Tibial artery (tissue), 4 donors: ENCODE measurements at places on chromosomes 7 and 10.
A peak's percentile ranks its signal among the peaks of the same experiment; 100 is the strongest.

GRCh38 chr10:24381235-24382010, 172.5 kb downstream of the KIAA1217 start:
- DNase-seq = no peak
- no peaks in the 10 kb centered on the region for H3K36me3 ChIP-seq
- no peaks in the 10 kb centered on the region for H3K27me3 ChIP-seq
- H3K4me3 ChIP-seq = no peak overlapping the region

DNA sequence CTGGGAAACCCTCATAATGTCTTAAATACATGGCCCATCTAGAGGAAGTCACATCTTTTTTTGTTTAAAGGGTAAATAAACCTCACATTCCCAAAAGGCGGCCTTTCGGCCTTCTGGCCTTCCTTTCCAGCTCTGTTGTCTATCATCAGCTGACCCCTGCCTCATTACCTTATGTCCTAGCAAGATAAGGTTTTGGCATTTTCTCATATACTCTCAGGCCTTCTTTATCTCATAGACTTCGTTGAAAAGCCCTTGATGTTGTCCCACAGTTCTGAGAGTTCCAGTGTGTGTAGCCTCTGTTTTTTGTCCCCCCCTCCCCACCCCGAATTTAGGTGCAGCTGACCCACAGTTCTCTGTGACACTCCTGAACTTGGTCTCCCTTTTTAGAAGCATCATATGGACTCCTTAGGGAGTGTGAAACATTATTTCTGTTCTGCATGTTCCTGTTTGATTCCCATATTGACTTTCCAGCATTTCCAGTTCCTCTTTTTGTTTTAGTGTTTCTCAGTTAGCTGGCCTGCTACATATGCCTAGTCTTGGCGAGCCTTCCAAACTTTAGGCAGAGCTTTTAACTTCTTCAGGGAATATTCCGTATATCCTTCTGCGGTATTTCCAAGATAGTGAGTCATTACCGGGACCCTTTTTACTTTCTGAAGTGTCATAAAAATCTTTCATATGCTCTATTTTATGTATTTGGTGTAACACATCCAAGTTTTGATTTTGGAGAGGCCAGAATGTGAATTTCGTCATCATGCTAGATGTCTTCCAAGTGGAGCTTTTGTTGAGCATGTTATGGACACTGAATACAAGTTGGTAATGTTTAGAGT, 138.5 kb downstream of the LRRC4 start:
- H3K4me1 ChIP-seq = peaks cover 10% of the 10 kb centered on the region
- H3K27me3 ChIP-seq = no peaks in the 10 kb centered on the region
- H3K4me3 ChIP-seq = no peak overlapping the region
- H3K36me3 ChIP-seq = peaks cover 14% of the 10 kb centered on the region

- DNase-seq = peak; percentile 65
- no peaks in the 10 kb centered on the region for H3K36me3 ChIP-seq
- H3K27ac ChIP-seq = no peak overlapping the region
- peaks cover 8% of the 10 kb centered on the region for H3K4me1 ChIP-seq
Observed at GRCh38 chr10:8331896-8332729, 277.6 kb downstream of the GATA3 start.

GRCh38 chr7:42017349-42017986, 219.5 kb downstream of the GLI3 start:
- no peaks in the 10 kb centered on the region for H3K27me3 ChIP-seq
- DNase-seq = no peak

DNA sequence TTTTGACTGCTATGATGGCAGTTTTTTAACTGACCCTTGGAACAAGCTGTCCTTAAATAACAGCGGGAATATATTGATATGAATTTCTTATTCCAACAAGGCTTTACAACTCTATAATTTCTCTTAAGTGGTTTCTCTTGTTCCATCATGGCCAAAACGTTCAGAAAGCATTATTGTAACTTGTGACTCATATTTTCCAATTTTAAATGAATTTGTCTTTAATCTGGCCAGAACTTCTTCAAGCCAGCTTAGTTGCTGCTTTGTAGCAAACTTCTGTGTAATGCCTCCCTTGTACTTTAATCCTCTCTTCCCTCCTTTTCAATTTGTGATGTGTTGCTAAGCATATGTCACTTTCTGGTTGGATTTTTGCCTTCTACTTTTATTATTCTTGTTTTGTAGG, 271.9 kb downstream of the KIF20B start:
- H3K27ac ChIP-seq = no peak overlapping the region
- H3K27me3 ChIP-seq = no peaks in the 10 kb centered on the region
- H3K4me3 ChIP-seq = no peak overlapping the region
- DNase-seq = no peak
- no peaks in the 10 kb centered on the region for H3K36me3 ChIP-seq
- H3K4me1 ChIP-seq = no peaks in the 10 kb centered on the region

DNA sequence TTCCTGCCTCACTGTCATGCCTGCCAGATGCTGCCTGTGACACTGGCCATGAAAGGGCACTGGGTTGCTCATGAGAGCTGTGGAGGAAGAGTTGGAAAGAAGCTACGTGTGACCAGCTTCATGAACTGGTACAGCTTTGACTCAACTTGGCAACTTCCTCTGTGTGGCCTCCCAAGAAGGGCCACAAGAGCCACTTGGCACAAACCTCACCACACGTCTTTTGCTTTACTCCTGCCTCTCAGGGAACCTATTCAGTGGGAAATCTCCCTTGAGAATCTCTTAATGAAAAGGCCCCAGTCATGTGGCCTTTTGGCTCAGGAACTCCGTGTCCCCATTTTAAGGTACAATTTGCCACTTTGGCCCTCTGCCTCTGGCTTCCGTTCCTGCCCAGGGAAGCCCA, 54.5 kb downstream of the FRMD4A start:
- no peak for DNase-seq
- H3K36me3 ChIP-seq = no peaks in the 10 kb centered on the region
- peaks cover 5% of the 10 kb centered on the region for H3K27me3 ChIP-seq
- H3K4me1 ChIP-seq = no peaks in the 10 kb centered on the region

DNA sequence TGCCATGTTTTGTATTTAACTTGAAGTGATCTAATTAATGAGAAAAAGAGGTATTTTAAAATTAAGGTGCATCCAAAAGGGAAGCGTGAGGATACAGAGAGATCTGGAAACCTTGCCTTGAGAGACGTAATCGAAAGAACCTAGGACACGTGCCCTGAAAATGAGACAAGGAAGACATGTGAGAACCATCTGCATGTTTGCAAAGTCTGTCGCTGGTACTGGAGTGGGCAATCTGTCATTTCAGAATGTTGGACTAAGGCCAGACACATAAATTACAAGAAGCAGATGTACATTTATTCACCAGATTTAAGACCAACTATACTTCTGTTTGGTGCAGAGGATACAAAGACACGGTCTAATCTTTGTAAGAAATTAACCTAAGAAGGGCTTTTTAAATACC, 9.2 kb downstream of the AGR2 start:
- no peak overlapping the region for H3K27ac ChIP-seq
- DNase-seq = no peak
- no peak overlapping the region for H3K4me3 ChIP-seq
- no peaks in the 10 kb centered on the region for H3K36me3 ChIP-seq

GRCh38 chr7:4208586-4208985, 473.5 kb upstream of the FOXK1 start:
- H3K36me3 ChIP-seq = peaks cover 17% of the 10 kb centered on the region
- no peak for DNase-seq
- no peak overlapping the region for H3K27ac ChIP-seq
- H3K27me3 ChIP-seq = no peaks in the 10 kb centered on the region
- H3K4me3 ChIP-seq = no peak overlapping the region

DNA sequence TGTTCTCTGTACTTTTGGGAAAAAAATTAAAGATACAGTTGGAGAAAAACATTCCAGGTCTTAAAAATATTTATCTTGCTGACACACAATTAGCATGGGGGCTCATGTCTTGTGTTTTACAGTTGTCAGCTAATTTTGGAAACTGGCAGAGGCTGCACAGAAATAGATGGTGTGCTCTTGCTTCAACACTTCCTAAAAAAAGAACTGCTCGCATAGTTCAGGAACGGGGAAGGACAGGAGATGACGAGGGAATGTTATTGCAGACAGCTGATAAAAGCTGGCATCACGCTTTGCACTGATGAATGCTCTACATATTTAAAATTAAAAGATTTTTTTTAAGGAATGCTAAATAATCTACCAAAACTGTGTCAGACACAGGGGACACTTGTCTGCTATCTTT, 103.5 kb upstream of the CELF2 start:
- H3K27me3 ChIP-seq = no peaks in the 10 kb centered on the region
- DNase-seq = no peak
- no peak overlapping the region for H3K4me3 ChIP-seq
- peaks cover 34% of the 10 kb centered on the region for H3K4me1 ChIP-seq
- no peaks in the 10 kb centered on the region for H3K36me3 ChIP-seq

DNA sequence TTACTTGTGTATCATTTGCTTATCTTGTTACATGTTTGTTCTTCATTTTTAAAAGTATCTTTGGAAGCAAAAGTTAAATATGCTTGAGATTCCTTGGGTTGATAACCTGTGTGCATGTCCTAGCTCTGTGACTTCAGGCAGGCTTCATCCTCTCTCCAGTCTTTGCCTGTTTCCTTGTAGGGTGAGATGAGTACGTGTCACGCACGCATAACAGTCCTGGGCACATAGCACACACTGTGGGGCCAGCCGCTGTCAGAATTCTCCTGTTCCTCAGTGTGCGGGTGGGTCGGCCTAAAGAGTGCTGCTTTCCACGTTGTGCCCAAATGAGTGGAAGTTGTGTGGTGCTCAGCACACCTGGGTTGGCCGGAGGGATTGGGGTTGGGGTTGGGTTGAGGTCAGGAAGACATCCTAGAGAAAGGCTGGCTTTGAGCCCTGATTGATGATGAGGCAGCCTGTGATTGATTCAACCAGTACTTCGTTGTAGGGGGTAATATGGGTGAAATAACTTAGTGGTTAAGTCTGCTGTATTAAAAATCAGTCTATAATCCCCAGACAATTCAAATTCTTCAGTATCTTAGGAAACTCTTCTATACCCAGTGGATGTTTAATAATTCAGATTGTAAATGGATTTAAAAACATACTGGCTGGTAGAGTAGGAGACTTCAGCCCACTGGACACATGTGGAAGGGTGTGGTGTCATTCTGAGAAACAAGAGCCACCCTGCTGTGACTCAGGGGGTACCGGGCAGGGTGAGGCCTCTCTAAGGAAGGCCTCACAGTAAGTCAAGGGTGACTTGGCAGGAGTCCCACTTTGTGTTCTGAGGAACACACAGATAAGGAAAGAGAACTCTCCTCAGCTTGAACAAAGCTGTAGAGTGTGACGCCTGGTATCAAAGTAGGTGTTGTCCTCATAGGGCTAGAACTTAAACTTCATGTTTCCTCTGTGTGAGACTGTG, 54.8 kb downstream of the DAGLB start:
- peaks cover 53% of the 10 kb centered on the region for H3K36me3 ChIP-seq
- no peak overlapping the region for H3K27ac ChIP-seq
- peaks cover 37% of the 10 kb centered on the region for H3K4me1 ChIP-seq
- no peaks in the 10 kb centered on the region for H3K27me3 ChIP-seq
- no peak for DNase-seq

- DNase-seq = peak; percentile 72
- H3K27me3 ChIP-seq = no peaks in the 10 kb centered on the region
- H3K4me1 ChIP-seq = no peaks in the 10 kb centered on the region
- H3K27ac ChIP-seq = peak overlapping the region; percentile 15
- H3K4me3 ChIP-seq = no peak overlapping the region
- peaks cover 24% of the 10 kb centered on the region for H3K36me3 ChIP-seq
Observed at GRCh38 chr7:6160191-6160623, 112.2 kb downstream of the CYTH3 start.

DNA sequence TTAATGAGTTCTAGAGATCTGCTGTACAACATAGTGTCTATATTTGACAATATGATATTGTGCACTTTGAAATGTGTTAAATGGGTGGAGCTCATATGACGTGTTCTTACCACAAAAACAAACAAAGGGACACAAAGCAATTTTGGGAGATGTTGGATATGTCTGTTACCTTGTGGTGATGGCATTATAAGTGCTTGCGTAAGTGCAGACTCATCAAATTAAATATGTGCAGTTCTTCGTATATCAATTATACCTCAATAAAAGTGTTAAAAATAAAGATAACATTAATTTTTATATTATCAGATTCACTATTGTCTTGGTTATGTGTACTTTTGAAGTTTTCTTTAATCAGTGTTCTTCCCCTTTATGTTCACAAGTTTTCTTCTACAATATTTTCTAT, 372.9 kb upstream of the COBL start:
- no peaks in the 10 kb centered on the region for H3K27me3 ChIP-seq
- no peak overlapping the region for H3K4me3 ChIP-seq
- H3K36me3 ChIP-seq = no peaks in the 10 kb centered on the region
- H3K27ac ChIP-seq = no peak overlapping the region
- DNase-seq = no peak
- H3K4me1 ChIP-seq = no peaks in the 10 kb centered on the region

GRCh38 chr7:131546583-131547141, 9.8 kb downstream of the PODXL start:
- H3K4me3 ChIP-seq = no peak overlapping the region
- H3K4me1 ChIP-seq = peaks cover 4% of the 10 kb centered on the region
- no peak overlapping the region for H3K27ac ChIP-seq

DNA sequence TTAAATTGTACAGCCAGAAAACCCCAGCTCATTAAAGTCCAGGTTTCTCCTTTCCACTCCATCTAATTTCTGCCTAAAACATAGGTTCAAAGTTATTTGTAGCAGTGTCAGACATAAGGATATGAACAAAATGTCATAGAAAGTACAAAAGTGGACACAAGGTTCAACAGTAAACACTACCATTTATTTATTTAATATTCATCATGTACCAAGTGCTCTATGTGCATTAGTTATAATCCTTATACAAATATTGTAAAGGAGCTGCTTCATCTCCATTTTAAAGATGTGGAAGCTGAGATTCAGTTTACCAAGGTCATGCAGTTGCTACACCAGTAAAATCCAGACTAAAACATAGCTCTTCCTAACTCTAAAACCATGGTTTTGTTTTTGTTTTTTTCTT, 52.0 kb upstream of the CDK1 start:
- H3K4me3 ChIP-seq = no peak overlapping the region
- no peaks in the 10 kb centered on the region for H3K4me1 ChIP-seq
- DNase-seq = no peak
- H3K27me3 ChIP-seq = no peaks in the 10 kb centered on the region
- H3K36me3 ChIP-seq = no peaks in the 10 kb centered on the region

DNA sequence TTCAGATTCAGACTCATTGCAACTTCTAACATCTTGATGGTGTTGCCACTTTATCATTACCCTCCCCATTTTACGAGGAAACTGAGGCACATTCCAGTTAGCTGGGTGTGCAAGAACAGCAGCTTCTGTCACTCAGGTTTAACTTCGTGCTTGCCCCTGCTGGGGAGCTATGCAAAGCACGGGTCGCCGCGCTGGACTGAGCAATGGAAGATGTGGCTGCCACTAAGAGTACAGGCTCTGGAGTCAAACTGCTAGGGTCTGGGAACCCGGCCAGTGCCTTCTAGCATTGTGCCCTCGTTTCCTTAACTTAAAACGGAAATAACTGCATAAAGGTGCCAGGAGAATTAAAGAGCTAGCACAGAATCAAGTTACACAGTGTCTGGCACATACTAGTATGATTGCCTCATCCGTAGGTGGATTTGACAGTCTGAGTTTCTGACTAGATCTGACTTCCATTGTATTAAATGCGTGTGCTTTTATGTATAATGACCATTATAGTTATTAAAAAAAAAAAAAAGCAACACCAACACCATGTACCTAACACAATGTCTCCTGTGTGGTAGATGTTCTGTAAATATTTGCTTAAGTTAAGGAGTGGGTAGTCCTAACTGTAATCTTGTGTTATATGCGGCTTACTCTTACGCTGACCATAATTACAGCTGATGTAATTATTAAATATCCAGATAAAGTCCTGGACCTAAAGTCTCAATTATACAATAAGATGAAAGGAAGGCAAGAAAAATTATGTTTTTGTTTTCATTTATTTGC, 842 bp downstream of the ZNF22 start:
- peaks cover 53% of the 10 kb centered on the region for H3K4me1 ChIP-seq
- peak; percentile 89 for DNase-seq
- H3K36me3 ChIP-seq = peaks cover 22% of the 10 kb centered on the region
- peak overlapping the region; percentile 90 for H3K27ac ChIP-seq

- H3K27ac ChIP-seq = no peak overlapping the region
- DNase-seq = no peak
Observed at GRCh38 chr10:109877546-109877945, 45.8 kb downstream of the XPNPEP1 start.
